Stimulated activated CD4-positive, alpha-beta T cell treated with anti-CD3 and anti-CD28 coated beads, Interleukin-15, amount 100 ng/mL, for 1 hour (primary cell): ENCODE measurements at places on chromosomes 7 and 10.

DNA sequence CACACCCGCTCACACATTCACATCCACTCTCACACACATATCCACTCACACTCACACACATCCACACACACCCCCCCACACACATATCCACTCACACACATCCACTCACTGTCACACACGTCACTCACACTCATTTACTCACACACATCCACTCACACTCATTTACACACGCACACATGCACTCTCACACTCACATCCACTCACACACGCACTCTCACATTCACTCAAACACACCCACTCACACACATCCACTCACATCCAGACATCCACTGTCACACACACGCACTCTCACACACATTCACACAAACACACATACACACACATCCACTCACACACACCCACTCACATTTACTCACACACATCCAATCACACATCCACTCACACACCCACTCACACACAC is 18.3 kb downstream of the PWWP2B start:
- no peak for DNase-seq

- no peak for DNase-seq
Observed at GRCh38 chr10:117166418-117167345, 28.6 kb upstream of the VAX1 start.

DNA sequence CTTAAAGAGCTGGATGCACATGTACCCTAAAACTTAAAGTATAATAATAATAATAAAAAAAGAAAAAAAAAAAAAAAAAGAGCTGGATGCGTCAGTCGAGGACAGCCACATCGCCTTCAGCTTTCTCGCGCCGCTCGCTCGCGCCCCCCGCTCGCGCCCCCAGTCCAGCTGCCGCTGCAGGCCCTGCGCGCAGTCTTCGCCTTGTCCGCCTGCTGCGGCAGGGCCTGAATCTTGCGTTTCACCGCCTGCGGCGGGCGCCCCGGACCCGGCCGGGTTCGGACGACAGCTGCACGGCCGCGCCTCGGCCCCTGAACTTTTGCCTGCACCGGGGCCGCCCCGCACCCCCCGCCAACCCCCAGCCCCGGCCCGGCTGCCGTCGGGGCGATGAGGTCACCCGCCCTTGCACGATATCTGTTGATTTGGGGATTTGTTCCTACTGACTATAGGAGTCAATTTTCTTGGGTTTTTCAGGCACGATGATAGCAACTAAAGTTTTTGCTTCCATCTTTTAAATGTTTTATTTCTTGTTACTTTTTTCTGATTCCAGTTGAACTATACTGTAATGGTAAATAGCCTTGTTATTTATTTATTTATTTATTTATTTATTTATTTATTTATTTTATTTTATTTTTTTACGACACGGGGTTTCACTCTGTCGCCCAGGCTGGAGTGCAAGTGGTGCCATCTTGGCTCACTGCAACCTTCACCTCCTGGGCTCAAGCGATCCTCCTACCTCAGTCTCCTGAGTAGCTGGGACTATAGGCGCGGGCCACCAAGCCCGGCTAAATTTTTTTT is 33.5 kb upstream of the CPN1 start:
- DNase-seq: no peak

DNA sequence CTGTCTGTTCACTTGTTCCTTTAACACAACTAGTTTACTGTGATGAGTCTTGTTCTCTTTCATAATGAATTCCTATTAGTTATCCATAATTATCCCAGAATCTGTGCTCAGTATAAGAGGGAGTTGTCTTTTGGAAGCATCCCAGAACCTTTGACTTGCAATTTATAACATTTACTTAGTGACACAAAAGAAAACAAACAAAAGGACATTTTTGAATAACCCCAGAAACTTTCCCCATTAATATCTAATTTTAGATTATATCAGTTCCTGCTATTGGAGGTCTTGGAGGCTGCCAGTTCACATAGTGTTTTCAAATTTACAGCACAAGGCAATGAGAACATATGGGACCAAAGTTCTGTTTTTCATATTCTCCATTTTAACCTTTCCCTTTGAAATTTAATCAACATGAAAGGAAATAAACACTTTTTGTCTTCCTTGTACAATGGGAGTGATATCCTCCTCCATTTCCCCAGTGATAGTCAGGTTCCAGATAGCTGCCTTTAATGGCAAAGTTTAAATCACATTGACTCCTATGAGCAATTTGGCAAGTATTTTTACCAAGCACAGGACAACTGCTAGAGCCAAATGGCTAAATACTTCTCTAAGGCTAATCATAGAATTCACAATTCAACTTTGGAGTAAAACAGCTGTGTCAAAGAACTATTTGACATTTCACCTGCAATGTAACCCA is 37.1 kb upstream of the GNAT3 start:
- no peak for DNase-seq

- DNase-seq: no peak
Observed at GRCh38 chr10:124894569-124895215, 47.2 kb upstream of the ZRANB1 start.

DNA sequence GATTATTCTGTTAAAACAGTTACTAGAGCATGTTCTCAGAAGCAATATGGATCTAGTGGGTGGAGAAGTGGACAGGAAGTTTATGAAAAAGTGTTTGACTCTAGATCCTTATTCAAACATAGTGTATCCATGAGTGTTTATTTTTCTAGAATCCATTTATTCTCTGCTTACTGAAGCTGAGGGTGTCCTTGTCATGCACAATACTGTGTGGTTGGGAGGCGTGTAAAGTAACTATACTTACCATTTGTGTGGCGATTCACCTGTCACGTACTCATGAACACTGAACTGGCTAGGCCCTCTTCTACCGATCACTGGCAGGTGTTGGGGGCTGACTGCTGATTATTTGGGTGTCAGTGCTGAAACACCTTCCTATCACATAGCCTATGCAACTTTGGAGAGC is 74.0 kb downstream of the POU6F2 start:
- no peak for DNase-seq

DNA sequence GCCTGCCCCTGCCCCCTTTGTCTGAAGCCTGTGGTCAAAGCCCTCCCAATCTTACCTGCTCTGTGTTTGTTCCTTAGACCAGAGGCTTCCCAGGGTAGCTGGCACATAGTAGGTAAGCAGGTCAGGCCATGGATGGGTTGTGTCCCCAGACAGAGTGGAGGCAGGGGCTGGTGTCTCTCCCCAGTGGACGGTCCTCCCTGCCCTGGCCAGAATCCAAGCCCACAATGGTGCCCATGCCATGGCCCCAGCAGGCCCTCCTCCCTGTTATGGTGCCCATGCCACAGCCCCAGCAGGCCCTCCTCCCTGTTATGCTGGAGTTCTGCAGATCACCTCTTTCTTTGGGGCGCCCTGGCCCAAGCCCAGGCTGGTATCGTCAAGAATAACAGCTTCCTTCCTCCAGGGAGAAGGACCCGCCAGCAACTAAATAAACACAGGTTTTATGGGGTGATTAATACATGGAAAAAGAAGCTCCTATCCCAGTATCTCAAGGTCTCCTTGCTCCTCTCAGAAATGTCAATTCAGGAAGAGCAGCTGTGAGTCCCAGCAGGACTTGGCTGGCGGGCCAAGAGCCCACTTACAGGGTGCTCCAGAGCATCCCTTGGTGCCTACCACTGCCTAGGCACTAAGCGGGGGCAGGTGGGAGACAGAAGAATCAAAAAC is 82.0 kb downstream of the NEURL1 start:
- DNase-seq: no peak

- DNase-seq: no peak
Observed at GRCh38 chr7:3551536-3551935, 250.5 kb downstream of the SDK1 start.

DNA sequence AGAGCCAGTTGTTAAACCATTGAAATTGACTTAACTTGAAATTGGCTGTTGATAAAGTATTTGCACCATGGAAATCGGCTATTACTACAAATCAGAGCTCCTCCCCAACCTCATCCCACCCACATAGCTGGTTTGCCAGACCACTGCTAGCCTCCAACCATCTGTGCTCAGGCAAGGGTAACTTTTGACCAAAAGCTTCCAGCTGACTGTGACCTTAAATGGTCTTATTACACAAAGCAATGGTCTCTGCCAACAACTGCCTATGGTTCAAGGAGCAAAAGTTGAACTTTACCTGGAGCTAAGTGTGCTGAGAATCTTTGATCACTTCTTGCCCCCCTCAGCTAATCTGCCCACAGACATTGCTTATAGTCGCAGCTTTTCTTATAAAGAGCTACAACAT is 48.5 kb upstream of the ADRB1 start:
- no peak for DNase-seq

DNA sequence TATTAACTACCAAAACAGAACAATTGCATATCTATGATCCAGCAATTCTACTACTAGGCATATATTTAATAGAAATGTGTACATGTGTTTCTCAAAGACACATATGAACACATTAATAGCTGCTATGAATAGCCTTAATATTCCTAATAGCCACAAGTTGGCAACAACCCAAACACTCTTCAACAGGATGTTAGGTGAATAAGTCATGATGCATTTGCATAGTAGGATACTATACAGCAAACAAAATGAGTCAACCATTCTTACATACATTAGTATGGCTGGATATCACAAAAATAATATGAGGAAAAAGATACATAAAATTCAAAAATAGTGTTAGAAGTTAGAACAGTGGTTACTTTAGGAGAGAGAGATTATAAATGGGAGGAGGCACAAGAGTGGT is 26.8 kb upstream of the ZNF746 start:
- DNase-seq: no peak

GRCh38 chr10:127874671-127875448 is 17.9 kb downstream of the CLRN3 start:
- no peak for DNase-seq

- DNase-seq: no peak
Observed at GRCh38 chr7:106664343-106664742, 3.4 kb upstream of the CCDC71L start.

- DNase-seq: no peak
Observed at GRCh38 chr10:71159892-71160291, 52.5 kb upstream of the UNC5B start.

DNA sequence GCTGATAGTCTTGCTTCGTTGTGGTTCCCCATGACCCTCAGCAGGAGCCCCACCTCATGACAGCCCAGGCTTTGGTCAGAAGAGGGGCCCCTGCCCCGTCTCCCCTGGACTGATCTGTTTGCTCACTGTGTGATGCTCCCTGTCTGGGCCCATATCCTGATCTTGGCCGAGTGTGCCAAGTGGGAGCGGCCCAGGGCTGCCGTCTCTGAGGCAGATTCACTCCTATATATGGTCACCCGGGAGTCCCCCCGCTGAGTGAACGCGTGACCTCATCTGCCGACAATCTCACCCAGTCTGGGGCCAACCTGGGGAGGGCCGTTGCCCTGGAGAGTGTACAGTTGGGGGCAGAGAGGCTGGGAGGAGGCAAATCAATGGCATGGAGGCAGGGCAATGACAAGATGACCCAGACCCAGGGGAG is 34.5 kb downstream of the PPIF start:
- no peak for DNase-seq

DNA sequence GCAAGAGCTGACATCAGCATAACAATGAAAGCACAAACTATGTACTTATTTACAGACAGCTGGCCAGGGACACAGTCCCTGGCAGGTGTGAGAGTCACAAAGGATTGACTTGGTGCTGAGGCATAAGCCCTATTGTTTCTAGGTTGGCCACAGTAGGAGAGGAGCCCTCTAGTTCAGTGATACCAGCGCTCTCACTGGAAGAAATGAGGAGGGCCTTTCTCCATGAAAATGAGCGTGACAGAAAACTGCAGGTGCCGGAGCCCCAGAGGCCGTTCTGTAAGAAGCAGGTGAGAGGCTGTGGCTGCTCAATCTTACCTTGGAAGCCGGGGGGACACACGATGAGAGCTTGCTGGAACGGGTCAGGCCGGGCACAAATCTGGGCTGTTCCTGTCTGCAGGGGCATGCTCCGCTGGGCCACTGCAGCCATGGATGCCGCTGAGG is 90.5 kb downstream of the CLEC2L start:
- no peak for DNase-seq

DNA sequence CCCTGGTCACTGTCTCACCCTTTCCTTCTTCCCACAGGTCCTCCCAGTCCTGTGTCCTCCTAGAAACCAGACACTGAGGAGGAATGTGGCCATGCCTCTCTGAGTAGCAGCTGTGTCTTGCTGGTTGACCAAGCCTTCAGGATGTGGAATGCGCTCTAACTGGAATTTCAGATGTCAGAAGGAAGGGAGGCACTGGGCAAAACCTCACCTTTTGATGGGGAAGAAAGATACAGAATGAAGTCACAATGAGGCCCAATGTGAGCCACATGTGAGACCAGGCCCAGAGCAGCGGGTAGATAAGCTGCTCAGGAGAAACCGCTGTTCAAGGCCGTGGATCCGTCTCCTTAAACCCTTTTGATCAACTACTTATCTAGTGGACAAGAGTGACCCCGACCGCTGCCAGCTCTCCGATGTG is 54.8 kb upstream of the ECHDC3 start:
- no peak for DNase-seq

DNA sequence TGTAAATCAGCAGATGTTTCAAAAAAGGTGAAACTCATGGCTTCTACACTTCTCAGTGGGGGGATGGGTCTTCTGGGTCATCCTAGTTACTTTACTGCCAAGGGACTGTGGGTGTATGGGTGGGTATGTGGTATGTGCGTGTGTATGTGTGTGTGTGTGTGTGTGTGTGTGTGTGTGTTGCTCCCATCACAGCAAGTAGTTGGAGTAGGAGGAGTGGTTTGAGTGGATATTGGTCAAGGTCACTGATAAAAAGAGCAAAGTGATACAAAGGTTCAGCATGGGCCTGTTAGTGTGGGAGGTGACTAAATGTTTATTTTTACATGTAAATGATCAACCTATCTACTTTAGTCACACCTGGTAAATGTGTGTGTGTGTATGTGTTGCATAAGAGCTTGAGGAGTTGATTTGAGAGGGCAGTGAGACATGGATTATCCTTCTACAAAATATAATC is 11.8 kb upstream of the COBL start:
- no peak for DNase-seq

GRCh38 chr7:99860281-99861127 is 16.3 kb downstream of the OR2AE1 start:
- DNase-seq: no peak

DNA sequence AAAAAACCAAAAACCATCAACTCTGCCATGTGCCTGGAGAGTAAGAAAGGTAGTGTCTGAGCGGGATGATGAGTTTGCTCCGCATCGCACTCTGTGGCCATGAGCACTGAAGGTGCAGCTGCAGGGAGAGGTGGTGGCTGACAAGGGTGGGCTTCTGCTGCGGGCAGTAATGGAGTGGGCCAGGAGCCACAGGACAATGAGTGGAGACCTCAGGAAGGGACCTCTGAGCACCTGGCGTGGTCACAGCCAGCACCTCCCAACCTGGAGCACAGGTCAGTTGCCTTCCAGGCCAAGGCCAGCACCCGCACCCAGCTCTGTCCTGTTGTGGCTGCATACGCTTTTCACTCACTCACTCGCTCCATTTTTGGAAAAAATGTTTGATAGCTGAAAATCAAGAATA is 115.5 kb downstream of the ANKRD61 start:
- DNase-seq: no peak

GRCh38 chr10:121580276-121581116 is 17.7 kb downstream of the FGFR2 start:
- DNase-seq: no peak

GRCh38 chr10:58851606-58852005 is 324.8 kb upstream of the PHYHIPL start:
- no peak for DNase-seq
